Hippocampal formation (tissue), 2 donors: ENCODE measurements at places on chromosomes 1 and 21.

- DNase-seq, result peak; percentile 85
Observed at GRCh38 chr1:183734543-183735036, 70.3 kb upstream of the RGL1 start.

- no peak for DNase-seq
Observed at GRCh38 chr1:201272799-201273198, 10.5 kb upstream of the PKP1 start.

DNA sequence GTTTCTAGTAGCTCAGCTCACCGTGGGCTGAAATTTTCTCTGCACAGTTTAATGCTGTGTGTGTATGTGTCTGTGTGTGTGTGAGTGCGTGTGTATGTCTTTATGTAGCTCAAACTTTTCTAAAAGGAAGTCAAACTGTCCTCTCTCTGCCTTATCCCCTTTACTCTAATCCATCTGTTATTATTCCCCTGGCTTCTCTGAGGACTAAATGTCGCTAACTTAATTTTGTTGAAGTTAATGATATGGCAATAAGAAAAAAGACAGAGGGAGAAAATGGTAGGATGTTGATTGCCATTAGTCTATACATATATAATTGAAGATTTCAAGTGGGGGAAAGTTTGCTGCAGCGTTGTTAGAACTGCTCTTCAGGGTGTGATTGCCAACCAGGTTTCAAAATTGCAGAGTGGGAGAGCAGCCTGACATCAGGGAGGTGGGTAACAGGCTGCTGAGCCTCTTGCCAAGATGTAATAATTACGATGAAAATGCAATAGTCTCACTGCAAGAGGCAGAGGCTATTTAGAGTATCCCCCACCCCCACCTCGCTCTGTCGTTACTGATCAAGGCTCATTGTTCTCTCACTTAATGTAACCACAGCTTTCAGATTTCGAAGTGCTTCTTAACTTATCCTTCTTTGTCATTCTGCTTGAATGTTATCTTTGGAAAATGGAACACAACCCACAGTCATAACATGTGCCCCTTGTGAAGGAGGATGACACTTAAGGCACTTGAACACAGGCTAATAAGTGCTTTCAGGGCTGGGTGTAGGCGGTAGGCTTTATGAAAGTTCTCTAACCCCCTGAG is 559.0 kb upstream of the PLXNA2 start:
- DNase-seq, result no peak

GRCh38 chr1:41690331-41690730 is 205.8 kb upstream of the EDN2 start:
- no peak for DNase-seq

DNA sequence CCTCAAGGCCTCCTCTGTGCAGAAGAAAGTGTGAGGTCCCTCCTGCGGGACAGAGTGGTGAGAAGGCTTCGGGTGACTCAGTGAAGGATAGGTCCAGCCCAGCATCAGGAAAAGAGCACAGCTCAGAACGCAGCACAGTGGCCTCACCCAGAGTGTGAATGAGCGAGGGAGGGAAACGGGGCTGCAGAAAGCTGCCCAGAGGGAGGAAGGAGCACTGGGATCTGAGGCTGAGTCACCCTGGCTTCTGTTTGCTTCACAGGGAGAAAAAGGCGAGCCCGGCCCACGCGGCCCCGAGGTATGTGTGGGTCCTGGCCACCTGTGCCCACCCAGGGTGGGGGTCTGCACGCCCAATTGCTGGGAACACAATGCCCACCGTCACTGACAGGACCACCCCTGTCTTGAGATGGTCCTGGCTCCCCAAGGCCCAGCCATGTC is 24.3 kb downstream of the COL6A2 start:
- no peak for DNase-seq

- no peak for DNase-seq
Observed at GRCh38 chr1:220307607-220308006, 35.4 kb upstream of the RAB3GAP2 start.

DNA sequence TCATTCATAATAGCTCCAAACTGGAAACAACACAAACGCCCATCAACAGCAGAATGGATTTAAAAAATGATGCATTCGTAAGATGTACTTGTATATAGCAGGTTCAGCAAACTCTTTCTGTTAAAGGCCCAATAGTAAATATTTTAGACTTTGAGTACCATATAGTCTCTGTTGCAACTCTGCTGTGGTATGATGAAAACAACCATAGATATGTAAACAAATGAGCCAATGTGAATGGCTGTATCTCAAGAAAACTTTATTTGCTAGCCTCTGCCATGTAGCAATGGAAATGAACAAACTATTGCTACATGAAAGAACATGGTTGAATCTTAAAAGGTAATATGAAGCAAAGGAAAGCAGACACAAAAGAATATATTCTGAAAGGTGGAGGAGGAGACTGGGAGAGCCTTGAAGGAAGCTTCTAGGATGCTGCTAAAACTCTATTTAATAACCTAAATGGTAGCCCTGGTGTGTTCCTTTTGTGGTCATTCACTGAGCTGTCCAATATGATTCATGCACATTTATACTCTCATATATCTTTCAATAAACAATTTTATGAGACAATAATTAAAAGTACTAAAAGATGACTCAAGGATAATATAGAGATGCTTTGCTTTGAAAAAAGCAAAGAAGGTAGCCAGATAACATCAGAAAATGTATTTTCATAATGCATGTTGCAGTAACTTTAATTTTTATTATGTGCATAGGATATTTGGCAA is 29.1 kb upstream of the FMO3 start:
- DNase-seq, result no peak

- no peak for DNase-seq
Observed at GRCh38 chr1:209989525-209989924, 51.5 kb downstream of the SYT14 start.

DNA sequence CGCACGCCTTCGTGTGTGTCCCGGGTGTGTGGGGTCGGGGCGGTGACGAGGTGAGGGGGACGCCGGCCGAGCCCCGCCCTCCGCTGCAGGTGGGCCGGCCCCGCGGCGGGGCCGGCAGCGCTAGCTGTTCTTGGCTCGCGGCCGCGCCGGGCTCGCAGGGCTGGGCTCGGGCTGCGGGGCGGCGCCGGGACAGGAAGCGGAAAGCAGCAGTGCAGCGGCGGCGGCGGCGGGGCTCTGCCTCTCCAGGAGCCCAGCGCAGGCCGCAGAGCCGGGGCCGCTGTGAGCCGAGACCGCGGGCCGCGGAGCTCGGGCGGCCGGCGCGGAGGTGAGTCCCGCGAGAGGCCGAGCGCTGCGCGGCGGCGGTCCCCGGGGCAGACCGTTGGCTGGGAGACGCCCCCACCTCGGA is at the start of gene VANGL1:
Gene VANGL1, plus strand, starts transcription at position 209 of the 406 bp plus-strand sequence. CDS start 9,444 bp downstream, outside the sequence.
- no peak for DNase-seq

DNA sequence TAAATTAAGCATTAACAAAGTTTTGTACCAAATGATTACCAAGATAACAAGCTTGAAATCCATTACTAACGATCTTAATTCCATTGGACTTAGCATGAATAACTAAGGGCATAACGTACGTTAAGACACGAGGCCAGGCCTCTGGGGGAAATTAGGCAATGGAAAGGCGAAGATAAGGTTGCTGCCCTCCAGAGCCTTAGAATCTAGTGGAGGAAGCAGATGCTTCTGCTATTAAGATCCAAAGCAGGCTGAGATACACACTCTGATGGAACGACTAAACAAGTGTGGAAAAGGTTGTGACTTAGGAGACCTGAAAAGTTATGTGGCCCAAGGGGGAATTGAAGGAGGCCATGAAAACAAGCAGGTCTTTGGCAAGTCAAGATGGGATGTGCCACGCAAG is 6.0 kb downstream of the AKNAD1 start:
- DNase-seq, result no peak

DNA sequence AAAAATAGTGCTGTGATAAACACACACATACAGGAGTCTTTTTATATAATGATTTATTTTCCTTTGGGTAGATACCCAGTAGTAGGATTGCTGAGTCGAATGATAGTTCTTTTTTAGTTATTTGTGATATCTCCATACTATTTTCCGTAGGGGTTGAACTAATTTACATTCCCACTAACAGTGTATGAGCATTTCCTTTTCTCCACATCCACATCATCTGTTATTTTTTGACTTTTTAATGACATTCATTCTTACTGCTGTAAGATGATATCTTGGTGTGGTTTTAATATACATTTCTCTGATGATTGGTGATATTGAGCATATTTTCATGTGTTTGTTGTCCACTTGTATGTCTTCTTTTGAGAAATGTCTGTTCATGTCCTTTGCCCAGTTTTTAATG is 78.3 kb downstream of the NIBAN1 start:
- no peak for DNase-seq

DNA sequence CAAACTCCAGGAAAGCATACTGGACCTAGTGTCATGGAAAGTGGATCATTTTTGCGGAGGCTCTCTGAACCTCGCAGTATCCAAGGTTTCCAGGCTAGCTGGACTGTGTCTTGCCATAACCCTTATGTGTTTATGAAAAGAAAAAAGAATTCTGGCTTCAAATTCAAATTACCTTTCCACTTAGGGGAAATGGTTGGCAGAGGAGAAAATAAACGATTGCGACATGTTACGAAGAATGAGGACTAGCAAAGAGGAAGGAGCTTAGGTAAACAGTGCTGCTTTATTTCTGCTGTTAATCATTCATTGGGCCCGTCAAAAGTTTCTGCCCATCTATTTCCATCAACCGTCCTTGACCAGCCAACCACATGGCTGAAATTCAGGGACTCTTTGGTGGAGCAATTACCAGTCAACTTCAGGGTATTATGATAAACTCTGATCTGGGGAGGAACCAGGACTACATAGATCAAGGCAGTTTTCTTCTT is at the start of gene C4BPA:
Gene C4BPA, plus strand, starts transcription at position 342 of the 482 bp plus-strand sequence. CDS start 8,793 bp downstream, outside the sequence.
- no peak for DNase-seq

GRCh38 chr1:78081980-78082860 is 36.5 kb downstream of the GIPC2 start:
- DNase-seq, result no peak
